ENCODE measurements at places on chromosomes 3 and 15. TPM values are rescaled to one million over a fixed set of nuclear protein-coding genes. Genes with fewer than 3 reads are reported as not detected.

Gene MYLK
- total RNA-seq, result 12.0 TPM

Gene HAPLN3
- 0.32 TPM for total RNA-seq

Gene WDR49
- total RNA-seq, result 0.66 TPM

Gene CACNA2D2
- total RNA-seq, result 1.6 TPM

Gene C3orf49
- total RNA-seq, result not detected

Gene AMIGO3
- not detected for total RNA-seq

Gene TIPIN
- total RNA-seq, result 2.5 TPM

Gene SLC22A14
- 0.12 TPM for total RNA-seq

Gene SEMA5B
- 0.52 TPM for total RNA-seq

Gene PEX11A
- 5.2 TPM for total RNA-seq

Gene APH1B
- 7.9 TPM for total RNA-seq

Data from pancreas (tissue), 10 donors.